ENCODE measurements at places on chromosomes 1 and 21.

GRCh38 chr1:221897321-221897721, 155.4 kb upstream of the DUSP10 start:
- no peak for DNase-seq

GRCh38 chr1:29655145-29655544, 418.8 kb downstream of the PTPRU start:
- no peak for DNase-seq

DNA sequence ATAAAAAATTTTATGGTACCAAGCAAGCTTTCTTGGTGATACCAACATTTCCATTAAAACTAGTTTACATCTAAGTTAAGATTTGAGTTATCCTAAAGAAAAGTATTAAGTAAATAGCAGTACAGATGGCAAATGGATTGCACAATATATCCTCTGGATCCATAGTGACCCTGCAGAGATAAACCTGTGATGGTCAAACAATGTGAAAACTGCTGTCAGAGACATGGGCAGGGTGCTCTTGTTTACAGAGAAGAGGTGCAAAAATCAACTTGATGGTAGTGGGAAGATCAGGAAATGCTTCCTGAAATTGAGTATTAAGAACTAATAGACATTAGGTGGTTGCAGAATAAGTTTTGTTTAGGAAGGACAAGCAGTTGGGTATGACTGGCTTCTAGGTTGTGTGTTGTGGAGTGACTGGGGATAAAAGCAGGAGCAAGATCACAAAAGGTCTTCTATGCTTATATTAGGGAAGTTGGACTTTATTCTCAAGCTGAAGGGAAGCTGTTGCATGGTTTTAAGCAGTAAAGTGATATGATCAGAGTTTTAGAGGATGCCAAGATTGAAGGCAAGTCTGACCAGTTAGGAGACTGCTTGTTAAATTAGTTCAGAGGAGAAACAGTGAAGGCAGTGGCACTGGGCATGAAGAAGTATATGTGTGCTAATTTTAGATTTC, 9.9 kb downstream of the TTC3 start:
- no peak for DNase-seq

GRCh38 chr1:43434256-43434655, 19.5 kb downstream of the HYI start:
- DNase-seq: no peak

- no peak for DNase-seq
These were observed 7.0 kb downstream of the TRIM33 start for GRCh38 chr1:114503916-114504422.

- no peak for DNase-seq
These were observed 344.3 kb downstream of the DUSP10 start for GRCh38 chr1:221397606-221398005.

GRCh38 chr1:90919190-90919719, 102.6 kb downstream of the ZNF644 start:
- no peak for DNase-seq

DNA sequence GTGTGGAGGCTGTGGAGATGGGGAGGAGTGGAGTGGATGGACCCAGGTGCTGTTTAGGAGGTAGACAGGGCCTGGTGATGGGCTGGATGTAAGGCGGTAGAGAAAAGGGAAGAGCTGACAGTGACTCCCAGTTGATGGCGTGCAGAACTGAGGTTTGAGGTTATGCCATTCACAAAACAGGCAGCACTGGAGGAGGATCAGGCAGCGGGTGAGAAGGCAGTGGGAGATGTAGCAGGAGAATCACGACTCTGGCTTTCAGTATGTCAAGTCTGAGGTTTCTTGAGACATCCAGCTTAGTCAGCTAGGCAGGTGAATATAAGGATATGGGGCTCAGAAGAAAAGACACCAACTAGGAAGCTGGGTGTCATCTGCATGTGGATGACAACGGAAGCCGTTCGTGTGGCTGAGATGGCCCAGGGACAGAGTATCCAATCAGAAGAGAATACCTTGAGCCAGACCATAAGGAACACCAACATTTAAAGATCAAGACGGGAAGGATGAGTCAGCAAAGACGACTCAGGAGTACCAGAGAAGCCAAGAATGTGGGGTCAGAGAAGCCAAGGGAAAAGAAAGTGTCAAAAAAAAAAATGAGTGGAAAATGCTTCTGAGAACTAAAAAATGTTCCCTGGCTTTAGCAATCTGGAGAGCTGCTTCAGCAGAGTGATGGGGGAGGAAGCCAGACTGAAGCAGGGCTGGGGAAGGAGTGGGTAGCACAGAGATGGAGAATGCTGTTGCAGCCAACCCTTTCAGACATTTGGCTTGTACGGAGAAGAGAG, 15.2 kb downstream of the LRRN2 start:
- DNase-seq: no peak

DNA sequence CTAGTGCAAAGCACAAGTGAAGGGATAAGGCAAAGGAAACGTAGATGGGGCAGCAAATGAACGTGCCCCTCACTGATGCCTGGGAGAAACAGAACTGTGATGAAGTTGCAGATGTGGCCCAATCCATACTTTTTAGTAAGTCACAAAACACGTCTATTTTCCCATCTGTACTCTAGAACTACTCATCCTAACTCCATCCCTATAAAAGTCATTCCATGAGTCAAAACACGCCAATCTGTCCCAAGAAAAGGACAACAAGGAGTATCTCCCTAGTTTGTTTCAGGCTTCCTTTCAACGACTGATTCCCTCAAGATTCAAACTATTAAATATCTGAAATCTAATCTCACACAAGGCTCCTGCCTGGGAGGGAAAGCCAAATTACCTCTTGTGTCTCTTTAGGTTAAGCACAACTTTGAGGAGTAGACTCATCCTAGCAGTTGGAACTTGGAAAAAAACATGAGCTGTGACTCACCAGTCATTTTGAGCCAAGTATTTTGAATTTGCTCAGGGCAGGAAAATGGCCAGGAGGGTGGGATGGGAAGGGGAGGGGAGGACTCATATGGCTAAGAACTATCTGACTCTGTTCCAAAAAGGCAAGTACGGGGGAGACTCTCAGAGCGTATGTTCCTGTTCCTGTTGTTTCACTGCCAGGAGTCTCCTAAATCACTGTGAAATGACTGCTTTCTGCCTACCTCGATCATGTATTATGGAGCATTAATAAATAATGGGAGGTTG, 214.5 kb upstream of the CAMK1G start:
- DNase-seq: no peak
